ENCODE measurements at places on chromosomes 3 and 15. TPM values are rescaled to one million over a fixed set of nuclear protein-coding genes. Genes with fewer than 3 reads are reported as not detected.

Gene TMCC1
- 15.2 TPM for total RNA-seq

Gene ITGA11
- 1.8 TPM for total RNA-seq

Gene NEK10
- 0.80 TPM for total RNA-seq

Gene GLT8D1
- 29.5 TPM for total RNA-seq

Gene GOLGA8K
- 0.56 TPM for total RNA-seq

Gene SCAANT1
- total RNA-seq = not detected

Gene CAND2
- total RNA-seq = 2.4 TPM

Gene CALML4
- total RNA-seq = 7.4 TPM

Gene PIK3CA
- total RNA-seq = 19.0 TPM

Gene SLC33A1
- 17.2 TPM for total RNA-seq

Gene IL17RC
- total RNA-seq = 0.60 TPM

Gene LRRIQ4
- total RNA-seq = 0.49 TPM

Gene CLK3
- total RNA-seq = 102 TPM

Gene WDR93
- not detected for total RNA-seq

Gene ACTC1
- total RNA-seq = not detected

Gene PLCH1
- 1.2 TPM for total RNA-seq

Gene ANKUB1
- not detected for total RNA-seq

Gene UROC1
- not detected for total RNA-seq

Gene GOLGA8O
- 1.1 TPM for total RNA-seq

Gene GOLGA6D
- not detected for total RNA-seq

All from activated naive CD8-positive, alpha-beta T cell treated with anti-CD3 and anti-CD28 coated beads for 36 hours (primary cell).